Renal cortical epithelial cell (primary cell): ENCODE measurements at places on chromosomes 12 and 14.

DNA sequence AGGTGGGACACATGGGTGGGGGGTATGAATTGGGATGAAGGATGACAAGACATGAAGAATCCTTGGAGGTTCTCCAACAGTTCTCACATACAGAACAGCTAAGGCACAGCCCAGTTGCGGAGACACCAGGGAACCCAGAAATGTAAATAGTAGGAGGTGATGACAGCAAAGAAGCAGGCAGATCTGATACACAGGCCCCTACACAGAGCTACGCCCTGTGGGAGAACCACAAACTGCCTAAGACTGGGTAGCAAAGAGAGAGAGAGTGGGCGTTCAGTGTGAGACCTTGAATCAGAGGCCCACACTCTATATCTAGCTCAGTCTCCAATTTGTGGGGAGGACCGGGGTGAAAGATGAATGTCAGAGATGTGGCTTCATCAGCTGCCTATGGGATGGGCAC lies 9.5 kb upstream of the NUMB start:
- DNase-seq = no peak

- DNase-seq = no peak
Measured at GRCh38 chr12:12996209-12996608, 3.9 kb downstream of the HEBP1 start.

DNA sequence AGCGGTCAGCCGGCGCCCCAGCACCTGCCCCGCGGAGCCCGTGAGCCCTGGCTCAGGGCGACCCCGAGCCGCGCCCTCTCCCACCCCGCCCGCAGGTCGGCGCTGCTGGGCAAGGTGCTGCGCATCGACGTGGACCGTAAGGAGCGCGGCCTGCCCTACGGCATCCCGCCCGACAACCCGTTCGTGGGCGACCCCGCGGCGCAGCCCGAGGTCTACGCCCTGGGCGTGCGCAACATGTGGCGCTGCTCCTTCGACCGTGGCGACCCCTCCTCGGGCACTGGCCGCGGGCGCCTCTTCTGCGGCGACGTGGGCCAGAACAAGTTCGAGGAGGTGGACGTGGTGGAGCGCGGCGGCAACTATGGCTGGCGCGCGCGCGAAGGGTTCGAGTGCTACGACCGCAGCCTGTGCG lies 14.4 kb downstream of the HHIPL1 start:
- DNase-seq = no peak

DNA sequence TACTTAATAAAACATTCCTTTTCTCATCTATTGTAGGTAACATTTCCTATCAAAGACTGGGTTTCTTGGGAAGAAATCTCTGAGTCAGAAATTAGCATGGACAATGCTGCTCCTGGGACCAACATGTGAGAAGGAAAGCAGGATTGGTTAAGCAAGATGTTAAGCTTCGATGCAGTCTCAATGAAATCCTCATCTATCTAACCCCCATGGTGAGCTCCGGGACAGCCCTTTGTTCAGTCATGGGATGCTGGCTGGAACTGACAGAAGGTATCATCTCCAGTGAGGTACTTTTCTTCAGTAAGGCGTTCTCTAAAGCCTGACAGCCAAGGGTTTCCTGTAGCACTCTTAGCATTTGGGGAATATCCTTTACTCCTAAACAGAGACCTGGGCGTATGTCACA lies 82.8 kb upstream of the SINHCAF start:
- no peak for DNase-seq

GRCh38 chr12:32252199-32253073 lies 145.8 kb downstream of the BICD1 start:
- DNase-seq = no peak

GRCh38 chr14:99235582-99236320 lies 36.2 kb downstream of the BCL11B start:
- DNase-seq = no peak

DNA sequence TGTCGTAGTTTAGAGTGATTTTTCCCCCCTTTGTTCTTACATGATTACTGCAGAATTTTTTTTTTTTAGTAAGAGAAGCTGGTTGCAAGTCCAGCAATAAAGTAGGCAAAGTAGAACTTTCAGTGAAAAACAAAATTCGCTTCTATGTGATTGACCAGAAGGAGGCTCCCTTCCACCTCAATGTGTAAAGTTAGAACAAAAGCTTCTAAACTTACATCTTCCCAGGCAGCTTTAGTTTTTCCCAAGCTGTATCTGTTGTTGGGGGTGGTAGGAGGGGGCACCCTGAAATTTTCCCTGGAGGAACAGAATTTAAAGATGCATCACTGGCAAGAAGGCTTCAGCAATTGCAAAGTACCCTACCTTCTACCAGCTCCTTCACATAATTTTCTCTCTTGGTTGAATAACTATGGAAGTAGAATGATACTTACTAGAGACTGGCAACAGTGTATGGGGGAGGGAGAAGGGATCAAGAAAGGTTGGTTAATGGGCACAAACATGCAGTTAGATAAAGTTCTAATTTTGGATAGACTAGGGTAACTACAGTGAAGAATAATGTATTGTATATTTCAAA lies 87.3 kb upstream of the E2F7 start:
- peak; percentile 39 for DNase-seq

- peak; percentile 38 for DNase-seq
Measured at GRCh38 chr14:100049220-100049619, 16.0 kb upstream of the EVL start.

- no peak for DNase-seq
Measured at GRCh38 chr12:11745113-11745512, 95.6 kb downstream of the ETV6 start.

DNA sequence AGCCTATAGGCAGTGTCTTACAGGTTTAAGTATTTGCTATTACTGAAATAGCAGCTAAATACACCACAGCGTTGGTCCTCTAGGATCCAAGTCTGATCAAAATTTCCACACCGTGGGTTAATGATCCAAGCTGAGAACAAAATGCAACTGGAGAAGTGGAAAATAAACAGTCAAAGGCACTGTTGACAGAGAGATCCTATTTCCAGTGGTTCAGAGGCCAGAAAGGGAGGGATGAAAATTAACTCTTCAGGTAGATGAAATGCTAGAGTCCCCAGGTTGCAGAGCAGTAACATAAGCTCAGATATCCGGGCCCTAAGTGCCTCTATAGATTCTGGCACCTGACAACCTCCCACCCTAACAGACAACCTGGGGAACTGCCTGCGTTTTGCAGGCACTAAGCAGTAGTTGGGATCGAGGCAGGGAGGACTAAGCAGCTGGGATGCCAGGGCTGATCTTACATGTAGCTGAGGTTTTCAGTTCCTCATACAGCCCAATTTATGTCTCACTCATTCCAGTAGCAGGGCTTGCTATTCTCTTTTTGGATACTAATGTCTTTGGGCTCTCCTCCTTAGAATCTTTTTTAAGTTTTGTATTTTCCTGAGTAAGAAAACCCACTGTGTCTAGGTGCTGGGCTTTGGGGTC lies 42.7 kb upstream of the CRACR2A start:
- no peak for DNase-seq

GRCh38 chr14:56122301-56122700 lies 4.1 kb downstream of the PELI2 start:
- DNase-seq = no peak

GRCh38 chr14:92607702-92608429 lies 94.3 kb downstream of the RIN3 start:
- DNase-seq = peak; percentile 74

DNA sequence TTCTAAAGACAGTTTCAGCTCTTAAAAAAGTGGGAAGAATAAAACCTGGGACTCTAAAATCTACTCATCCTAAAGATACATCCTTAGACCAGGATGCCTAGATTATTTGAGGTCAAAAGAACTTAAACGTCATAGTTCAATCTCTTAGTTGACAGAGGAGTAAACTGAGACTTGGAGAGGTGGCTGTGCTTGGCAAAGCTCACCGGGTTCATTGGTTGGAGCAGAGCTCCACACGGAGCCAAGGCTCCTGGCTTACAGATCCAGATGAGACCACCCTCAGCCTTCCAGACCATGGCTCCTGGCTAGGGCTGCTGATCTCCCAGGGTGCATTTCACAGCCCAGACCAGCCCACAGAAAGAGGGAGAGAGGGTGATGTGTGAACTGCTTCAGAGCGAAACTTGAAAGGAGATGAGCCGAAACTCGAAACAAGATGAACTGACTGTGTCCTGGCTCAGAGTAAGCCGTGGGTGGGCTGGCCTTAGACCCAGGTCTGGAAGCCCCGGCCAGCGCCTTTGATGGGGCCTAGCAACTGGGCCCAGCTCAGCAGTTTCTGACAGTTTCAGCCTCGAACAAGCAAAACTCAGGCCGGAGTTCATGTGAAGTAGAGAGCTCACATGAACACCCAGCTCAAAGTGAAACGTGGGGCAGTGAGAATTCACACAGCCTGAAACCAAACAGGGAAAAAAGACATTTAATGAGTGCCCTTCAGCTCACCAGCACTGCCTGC lies 1044.8 kb downstream of the BCL11B start:
- no peak for DNase-seq

GRCh38 chr12:51832354-51833107 lies 16.0 kb downstream of the FIGNL2 start:
- DNase-seq = no peak

- peak; percentile 25 for DNase-seq
Measured at GRCh38 chr14:57796556-57796955, 69.3 kb downstream of the SLC35F4 start.

DNA sequence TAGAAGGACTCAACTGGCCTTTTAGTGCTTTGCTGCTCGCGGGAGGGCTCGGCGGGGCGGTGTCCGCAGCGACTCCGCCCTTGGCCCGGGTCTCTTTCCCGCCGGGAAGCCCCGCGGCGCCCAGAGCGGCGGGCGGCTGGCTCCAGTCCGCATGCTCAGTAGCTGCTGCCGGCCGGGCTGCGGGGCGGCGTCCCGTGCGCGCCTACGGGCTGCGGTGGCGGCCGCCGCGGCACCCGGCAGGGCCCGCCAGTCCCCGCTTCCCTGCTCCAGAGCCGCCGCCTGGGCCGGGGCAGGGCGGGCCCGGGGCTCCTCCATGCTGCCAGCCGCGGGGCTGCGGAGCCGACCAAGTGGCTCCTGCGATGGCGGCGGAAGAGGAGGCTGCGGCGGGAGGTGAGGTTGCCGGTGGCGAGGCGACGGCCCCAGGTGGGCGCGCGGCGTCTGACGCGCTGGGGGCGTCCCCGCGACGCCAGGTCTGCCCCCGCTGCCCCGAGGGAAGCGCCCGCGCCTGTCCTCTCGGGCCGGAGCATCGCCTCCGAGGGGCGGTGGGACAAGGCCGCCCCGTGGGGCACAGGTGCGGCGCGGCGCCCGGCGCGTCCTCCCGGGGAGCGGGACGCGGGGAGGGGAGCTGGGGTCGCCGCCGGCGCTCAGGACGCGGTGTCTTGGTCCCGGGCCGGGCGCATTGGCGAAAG lies at the start of gene BMAL2:
BMAL2 (plus strand) TSS at position 123 of the 689 bp plus-strand sequence; CDS start at position 360, 237 bp downstream.
- DNase-seq = no peak

DNA sequence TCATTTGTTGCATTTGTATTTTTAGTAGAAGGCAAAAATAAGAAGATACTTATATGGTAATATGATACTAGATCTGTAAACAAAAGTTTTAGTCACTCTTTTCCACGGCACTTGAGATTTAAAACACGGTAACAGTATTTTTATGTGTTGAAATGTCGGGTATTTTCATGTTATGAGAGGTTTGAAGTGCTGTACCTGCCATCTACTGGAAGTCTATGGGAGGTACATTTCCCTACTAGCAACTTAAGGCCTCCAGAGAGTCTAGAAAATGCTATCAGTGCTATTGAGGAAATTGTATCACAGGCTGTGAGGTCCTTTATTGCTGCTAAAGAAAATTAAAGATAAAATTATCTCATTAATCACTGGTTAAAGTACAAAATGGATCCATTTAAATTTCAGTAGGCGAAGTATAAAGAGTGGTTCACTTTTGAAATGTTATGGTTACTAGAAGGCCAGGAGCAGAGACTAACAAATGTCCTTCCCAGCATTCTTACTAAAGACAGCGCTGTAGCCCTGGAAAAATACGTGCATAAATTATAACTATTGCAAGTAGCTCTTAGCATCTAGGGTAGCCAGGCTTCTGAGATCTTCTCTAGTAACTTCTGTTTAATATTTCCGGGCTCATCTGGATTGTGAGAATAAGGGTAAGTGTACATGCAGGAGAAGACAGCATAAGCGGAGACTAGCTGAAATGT lies 77.6 kb upstream of the PRKD1 start:
- DNase-seq = peak; percentile 73

DNA sequence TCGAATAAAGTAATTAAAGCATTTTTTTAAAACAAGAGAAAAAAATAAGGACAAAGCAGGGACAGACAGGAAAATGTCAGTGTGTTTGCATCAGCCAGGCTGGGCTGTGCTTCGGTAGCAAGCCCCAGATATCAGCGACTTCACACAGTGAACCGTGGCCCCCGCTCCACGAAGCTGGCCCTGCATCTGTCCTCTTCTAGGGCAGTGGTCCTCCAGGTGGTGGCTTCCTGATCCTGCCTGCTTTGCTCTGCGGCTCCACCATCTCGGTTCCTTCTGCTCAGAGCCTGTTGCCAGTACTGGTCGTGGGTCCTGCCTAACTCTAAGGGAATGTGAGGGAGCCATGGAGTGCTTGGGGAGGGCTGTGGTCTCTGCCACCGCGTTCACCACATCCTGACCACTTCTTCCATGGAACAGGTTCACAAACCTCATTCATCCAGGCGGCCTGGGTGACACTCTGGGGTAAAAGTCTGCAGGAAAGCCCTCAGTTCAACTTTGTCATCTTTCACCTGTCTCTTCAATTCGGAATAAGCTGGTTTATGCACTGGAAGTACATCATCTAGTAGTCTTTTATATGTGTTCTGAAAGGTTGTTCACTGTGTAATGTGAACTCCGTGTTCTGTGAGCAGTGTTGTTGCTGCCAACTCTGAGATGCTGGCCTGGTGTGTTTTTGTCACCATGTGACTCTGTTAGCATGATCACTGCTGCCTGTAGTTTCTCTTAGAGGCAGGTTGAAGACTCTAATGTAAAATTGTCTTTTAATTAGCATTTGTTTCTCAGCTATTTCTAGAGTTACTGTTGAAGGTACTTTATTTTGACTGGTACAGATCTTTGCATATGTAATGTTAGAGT lies 47.9 kb downstream of the ANKRD9 start:
- DNase-seq = no peak

DNA sequence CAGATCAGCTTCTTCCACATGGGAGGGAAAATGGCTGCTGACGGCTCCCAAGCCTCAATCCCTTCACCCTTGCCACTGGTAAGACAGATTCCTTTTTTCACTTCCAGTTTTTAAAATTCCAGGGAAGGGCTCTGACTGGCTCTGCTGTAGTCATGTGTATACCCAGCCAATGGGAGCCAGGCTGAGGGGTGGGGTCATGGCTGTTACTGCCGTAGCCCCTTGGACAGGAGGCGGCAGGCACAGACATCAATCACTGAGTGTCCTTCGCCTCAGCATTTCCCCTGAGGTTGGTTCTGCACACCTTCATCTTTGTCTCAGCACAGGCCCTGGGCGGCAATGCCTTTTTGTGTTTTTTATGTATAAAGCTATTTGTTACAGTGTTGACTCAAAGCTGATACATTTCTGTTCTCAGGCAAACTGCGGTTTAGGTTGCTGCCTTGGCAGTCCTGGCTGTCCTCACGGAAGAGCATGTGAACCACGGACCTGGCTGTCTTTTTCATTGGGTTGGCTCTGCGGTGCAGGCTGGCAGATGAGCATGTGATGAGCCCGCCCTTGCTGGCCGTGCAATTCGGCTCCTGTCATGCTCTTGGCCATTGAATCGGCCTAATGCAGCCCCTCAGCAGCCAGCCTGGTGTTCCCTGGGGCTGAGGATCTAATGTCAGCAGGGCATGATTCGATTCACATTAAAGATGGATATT lies 74.3 kb downstream of the PPM1A start:
- no peak for DNase-seq

- DNase-seq = no peak
Measured at GRCh38 chr12:1879633-1880032, 38.8 kb downstream of the CACNA2D4 start.

GRCh38 chr12:79397609-79398008 lies 293.2 kb downstream of the PAWR start:
- no peak for DNase-seq

GRCh38 chr12:66087365-66087943 lies 43.1 kb downstream of the LLPH start:
- peak; percentile 58 for DNase-seq
